Uterus (tissue), 4 donors: ENCODE measurements at places on chromosomes 3 and 15. TPM values are rescaled to one million over a fixed set of nuclear protein-coding genes. Genes with fewer than 3 reads are reported as not detected.

DNA sequence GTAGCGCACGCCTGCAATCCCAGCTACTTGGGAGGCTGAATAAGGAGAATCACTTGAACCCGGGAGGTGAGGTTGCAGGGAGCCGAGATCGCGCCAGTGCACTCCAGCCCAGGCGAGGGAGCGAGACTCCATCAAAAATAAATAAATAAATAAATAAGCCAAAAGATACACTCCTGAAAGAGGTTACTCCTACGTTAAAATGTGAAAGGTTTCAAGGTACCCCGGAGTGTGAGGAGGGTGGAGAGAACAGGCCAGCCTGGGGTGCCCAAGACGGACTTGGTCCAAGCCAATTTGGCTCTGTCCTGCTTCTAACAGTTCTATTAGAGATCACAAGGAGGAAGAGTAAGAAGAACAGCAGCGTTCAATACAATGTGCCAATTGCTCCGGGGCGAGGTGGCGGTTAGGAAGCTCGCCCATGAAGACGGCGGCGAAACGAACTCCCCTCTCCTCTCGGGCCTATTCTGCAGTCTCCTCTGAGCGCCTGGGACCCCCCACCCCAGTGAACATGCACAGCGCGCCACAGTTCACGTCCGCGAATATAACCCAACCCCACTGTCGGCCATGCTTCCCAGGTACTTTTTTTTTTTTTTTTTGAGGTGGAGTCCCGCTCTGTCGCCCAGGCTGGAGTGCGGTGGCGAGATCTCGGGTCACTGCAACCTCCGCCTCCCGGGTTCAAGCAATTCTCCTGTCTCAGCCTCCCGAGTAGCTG is 942 bp downstream of the ELP6 start:
- peak; percentile 34 for DNase-seq

DNA sequence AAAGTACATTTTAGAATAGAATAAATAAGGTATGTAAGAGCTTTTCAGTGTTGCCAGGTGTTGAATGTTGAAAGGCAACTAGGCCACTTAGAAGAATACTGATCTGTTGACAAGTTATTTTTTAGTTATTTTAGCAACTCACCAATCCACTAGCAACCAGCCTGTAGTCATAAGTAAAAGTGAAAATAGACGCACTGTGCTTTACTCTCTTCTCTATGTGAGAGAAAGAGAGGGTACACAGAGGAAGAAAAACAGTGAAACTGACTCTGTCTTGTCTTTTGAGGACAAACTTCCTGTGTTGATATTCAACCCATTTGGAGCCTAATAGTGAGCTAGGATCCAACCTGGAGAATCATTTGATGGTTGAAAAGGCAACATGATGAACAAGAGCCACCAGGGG is 327.1 kb upstream of the GOLIM4 start:
- DNase-seq: no peak

DNA sequence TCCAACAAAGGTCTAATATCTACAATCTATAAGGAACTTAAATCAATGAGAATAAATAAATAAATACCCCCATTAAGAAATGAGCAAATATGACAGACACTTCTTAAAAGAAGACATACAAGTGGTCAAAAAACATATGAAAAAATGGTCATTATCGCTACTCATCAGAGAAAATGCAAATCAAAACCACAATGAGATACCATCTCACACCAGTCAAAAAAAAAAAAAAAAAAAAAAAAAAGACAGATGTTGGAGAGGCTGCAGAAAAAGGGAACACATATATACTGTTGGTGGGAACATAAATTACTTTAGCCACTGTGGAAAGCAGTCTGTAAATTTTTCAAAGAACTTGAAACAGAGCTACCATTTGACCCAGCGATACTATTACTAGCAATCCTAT is 31.6 kb upstream of the OR5H6 start:
- no peak for DNase-seq

- DNase-seq: no peak
Measured at GRCh38 chr3:127690106-127690505, 17.4 kb downstream of the ABTB1 start.

DNA sequence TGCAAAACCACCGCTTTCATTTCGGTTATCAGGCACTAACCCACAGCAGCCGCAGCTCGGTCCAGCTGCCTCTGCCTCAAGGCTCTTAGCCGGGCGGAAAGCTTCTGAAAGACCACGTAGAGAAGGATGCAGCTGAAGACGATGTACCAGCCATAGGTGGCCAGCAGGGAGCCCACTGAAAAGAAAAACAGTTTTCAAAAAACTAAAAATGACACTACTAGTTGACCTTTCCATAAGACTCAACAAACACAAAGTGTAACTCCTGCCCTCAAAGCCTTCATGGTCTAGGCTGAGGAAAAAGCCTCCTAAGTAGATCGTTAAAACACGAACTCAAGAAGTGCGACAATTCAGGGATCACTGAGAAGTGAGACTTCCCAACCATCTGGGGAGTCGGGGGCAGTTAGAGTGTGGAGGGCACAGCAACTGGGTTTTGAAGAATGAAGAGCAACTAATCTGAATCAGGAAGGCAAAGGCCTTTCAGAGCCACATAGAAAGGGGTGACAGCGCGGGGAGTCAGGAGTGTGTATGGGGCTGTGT is 716 bp downstream of the SELENOS start:
- DNase-seq: no peak

DNA sequence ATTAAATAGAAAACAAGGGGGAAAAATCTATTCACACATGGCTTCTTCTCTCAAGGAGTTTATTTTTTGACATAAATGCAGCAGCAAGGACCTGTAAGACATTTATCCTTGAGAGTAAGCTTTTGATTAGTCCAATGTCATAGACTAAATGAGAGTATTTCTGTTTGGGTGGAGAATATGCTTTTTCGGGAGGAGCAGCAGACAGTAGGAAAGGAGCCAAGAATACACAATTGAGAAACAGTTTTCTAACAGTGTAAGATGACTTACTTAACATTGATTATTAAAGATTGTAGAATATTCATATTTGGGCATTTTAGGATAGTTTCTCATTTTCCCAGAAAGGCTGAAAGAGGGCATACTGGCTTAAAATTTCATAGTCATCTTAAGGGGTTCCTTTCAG is 65.9 kb upstream of the PAQR5 start:
- no peak for DNase-seq

- no peak for DNase-seq
Measured at GRCh38 chr3:11452885-11453847, 181.0 kb downstream of the ATG7 start.

DNA sequence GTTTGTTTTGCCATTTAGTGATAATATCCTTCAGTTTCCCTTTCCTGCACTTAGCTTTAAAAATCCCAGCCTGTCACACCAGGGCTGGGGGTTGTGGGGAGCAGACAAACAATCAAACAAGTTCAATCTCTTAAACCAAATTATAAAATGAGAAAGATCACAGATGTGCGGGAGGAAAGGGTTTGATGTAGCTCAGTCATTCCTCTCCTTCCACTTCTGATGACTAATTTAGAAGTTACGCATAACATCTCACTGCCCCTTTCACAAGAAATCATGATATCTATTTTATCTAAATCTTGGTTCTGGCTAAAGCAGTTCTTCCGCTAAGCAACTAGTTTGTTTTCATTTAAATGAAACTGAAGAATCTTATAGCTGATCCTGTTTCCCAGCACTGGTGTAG is 34.1 kb upstream of the ATG7 start:
- no peak for DNase-seq

- no peak for DNase-seq
Measured at GRCh38 chr15:86653344-86654197, 573.9 kb downstream of the AGBL1 start.

- no peak for DNase-seq
Measured at GRCh38 chr3:146280864-146281263, 30.0 kb upstream of the PLSCR4 start.

GRCh38 chr15:92709110-92709790 is 53.7 kb upstream of the FAM174B start:
- DNase-seq: no peak

GRCh38 chr15:84836844-84837243 is 19.7 kb downstream of the ALPK3 start:
- no peak for DNase-seq

DNA sequence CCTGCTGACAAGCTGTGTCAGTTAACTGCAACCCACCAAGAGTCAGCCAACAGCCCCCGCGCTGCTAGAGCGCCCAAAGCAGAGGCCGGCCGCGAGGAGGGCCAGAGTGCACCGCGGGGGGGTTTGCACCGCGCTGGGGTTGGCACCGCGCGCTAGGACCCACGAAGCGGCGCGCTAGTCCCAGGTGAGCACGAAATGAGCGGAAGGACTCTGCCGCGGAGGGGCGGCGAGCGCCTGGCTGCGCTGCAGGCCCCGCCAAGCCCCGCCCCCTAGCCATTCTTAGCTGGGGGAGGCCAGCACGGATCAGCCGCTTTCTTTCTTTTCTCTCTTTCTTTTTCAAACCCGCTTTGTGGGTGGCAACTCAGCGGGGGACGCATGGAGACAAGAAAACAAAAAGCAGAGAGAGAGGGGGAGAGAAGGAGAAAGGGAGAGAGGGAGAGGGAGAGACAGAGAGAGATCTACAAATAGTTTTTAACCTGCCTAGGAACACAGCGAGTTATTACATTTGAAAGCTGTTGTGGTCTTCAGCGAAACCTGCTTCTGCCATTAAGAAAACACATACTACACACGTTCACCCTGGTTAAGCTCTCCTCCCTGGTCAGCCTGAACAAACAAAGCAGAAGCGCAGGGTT is 6.9 kb upstream of the FOXB1 start:
- DNase-seq: no peak

DNA sequence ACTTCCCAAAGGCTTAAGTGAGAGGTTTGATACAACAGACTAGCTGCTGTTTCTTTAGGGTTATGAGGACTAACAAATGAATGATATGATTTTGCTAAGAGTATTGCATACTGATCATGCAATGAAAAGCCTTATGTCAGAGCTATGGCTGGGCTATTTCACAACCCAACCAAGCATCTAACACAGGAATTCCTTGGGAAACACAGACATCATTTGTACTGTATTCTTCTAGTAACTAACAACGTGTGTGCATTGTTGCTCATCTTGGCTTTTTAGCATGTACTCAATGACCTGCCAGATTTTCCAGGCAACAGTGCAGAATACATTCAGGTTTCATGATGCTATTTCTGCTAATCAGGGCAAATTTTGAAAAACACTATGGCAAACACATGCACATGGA is 19.3 kb downstream of the PDZRN3 start:
- no peak for DNase-seq

GRCh38 chr15:70586241-70586640 is 177.1 kb downstream of the UACA start:
- no peak for DNase-seq

DNA sequence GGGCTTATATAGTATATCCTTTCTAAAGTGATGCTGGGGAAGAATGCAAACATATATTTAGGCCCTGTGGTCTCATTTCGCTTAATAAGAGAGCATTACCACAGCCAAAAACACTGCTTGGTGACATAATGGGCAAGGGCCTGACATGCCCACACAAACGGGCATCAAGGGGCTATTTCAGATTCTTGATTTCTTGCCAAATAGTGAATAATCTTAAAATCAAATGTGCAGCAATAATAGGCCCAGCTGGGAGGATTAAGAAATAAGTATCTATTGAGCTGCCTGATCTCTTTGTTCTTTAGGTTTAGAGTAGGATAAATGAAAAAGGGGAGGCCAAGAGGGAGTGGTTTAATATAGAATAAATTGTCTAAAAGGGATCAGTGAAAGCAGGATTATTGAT is 241.0 kb upstream of the GBE1 start:
- no peak for DNase-seq

DNA sequence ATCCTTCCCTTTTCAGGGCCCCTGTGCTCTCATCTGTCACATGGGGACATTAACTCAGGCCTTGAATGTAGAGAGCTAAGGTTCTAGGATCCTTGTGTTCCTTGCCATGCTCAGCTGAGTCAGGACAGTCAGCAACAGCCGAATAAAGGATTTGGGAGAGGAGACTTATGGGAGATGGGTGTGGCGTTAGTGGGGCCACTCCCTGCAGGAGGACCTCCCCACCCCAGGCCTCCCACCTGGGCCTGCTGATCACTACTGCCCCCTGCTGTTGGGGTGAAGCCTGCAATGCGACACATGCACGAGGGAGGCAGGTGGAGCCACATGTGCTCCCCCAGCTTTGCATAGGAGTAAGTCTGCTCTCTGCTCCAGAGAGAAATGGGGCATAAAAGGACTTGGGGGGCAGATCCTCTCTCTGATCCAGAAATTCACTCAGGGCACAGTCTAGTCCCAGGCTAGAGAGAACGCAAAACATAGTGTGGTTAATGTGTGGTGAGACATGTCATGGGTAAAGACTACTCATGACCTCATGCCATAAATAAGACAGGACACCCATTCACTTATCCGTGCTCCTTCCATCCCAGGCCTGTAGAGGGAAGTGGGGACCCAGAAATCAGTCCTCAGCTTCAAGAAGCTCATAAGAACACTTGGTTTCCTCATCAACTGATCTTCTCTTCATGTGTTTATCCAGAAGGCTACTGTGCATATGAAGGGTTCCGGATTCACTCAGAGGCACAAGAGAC is 19.4 kb downstream of the RBP1 start:
- DNase-seq: no peak

- DNase-seq: peak; percentile 48
Measured at GRCh38 chr3:177041021-177041729, 156.1 kb downstream of the TBL1XR1 start.

DNA sequence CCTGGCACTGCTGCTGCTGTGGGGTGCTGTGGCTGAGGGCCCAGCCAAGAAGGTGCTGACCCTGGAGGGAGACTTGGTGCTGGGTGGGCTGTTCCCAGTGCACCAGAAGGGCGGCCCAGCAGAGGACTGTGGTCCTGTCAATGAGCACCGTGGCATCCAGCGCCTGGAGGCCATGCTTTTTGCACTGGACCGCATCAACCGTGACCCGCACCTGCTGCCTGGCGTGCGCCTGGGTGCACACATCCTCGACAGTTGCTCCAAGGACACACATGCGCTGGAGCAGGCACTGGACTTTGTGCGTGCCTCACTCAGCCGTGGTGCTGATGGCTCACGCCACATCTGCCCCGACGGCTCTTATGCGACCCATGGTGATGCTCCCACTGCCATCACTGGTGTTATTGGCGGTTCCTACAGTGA is 2.1 kb downstream of the GRM2 start:
- peak; percentile 7 for DNase-seq

GRCh38 chr3:128504533-128504915 is 11.5 kb upstream of the GATA2 start:
- no peak for DNase-seq

ZNF502 gene
- 20.9 TPM for total RNA-seq

SNX22 gene
- 0.55 TPM for total RNA-seq

ITPKA gene
- total RNA-seq: 1.3 TPM

ISL2 gene
- not detected for total RNA-seq

IL16 gene
- 20.0 TPM for total RNA-seq

PLA1A gene
- total RNA-seq: 11.9 TPM

BTLA gene
- total RNA-seq: 0.62 TPM

HDAC11 gene
- 12.5 TPM for total RNA-seq

CMTM8 gene
- total RNA-seq: 1.7 TPM

RHO gene
- total RNA-seq: not detected

CHSY1 gene
- total RNA-seq: 25.6 TPM

PEX11A gene
- 1.5 TPM for total RNA-seq

GOLGA6D gene
- total RNA-seq: not detected

GPX1 gene
- 40.2 TPM for total RNA-seq

RPL15 gene
- 5,103 TPM for total RNA-seq

GASK1A gene
- total RNA-seq: 26.3 TPM

PIERCE2 gene
- total RNA-seq: not detected

MEX3B gene
- total RNA-seq: 0.59 TPM
